HuH-7.5 (cell line): ENCODE measurements at places on chromosomes 6 and 20.

GRCh38 chr6:71468841-71469700, 180.5 kb downstream of the OGFRL1 start:
- DNase-seq: no peak

GRCh38 chr6:69933239-69933638, 66.9 kb downstream of the COL19A1 start:
- DNase-seq: no peak

DNA sequence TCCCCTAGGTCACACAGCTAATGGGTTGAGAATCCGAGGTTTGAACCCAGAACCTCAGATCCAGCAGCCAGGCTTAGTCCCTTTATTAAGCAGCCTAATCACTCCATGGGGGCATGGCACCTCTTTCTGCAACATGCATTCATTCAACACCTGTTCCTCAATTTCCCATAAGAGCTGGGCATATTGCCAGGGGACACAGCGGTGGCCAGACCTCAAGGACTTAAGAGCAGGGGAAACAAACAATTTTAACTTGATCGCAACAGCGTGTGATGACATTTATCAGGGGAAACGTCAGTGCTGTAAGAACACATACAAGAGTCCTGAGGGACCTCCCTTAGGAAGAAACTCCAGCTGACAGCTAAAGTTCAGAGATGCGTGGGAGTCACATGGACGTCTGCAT, 267.4 kb upstream of the CDH4 start:
- DNase-seq: no peak

- no peak for DNase-seq
These were observed 252.0 kb upstream of the JAG1 start for GRCh38 chr20:10925767-10926166.

- DNase-seq: peak; percentile 23
These were observed 793 bp downstream of the GMPR start for GRCh38 chr6:16238963-16239797.

DNA sequence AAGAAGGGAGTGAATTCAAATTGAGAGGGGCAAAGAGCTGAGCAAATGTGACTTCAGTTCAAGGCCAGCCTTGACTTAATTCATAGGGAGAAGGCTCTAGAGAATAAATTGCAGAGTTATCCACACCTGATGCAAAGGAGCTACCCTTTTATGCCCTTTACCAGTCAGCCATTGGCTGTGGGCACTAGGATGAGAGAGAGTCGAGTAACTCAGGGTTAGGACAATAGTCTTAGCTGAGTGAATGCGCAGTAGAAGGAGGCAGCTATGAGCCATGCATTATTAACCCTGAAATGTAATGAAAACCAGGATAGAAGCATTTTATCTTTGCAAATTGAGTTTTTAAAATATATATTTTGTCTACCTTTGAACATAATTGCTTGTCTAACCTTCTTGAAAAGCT, 63.0 kb upstream of the TINAG start:
- DNase-seq: no peak

DNA sequence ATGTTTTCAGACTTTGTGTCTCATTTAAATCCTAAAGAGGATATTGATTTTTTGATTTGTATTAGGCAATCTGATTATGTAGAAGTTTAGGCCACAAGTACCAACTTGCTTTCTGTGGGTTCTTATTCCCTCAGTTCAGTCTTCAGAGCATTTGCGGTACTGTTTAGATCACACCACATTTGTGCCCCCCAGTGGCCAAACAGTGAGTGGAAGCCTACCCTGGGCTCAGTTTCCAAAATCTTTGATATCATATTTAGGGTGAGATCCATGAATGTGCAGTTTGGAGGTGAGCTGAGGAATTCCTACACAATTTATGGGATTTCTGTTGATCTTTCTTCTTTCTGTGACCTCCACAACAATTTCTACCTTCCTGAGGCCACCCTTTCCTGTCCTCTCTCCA, 92.3 kb upstream of the FUT9 start:
- no peak for DNase-seq

- no peak for DNase-seq
These were observed 78.3 kb downstream of the ATG5 start for GRCh38 chr6:106247293-106247692.

GRCh38 chr6:137651591-137652335, 157.6 kb upstream of the OLIG3 start:
- no peak for DNase-seq

GRCh38 chr20:50469176-50469723, 40.9 kb upstream of the PTPN1 start:
- no peak for DNase-seq

DNA sequence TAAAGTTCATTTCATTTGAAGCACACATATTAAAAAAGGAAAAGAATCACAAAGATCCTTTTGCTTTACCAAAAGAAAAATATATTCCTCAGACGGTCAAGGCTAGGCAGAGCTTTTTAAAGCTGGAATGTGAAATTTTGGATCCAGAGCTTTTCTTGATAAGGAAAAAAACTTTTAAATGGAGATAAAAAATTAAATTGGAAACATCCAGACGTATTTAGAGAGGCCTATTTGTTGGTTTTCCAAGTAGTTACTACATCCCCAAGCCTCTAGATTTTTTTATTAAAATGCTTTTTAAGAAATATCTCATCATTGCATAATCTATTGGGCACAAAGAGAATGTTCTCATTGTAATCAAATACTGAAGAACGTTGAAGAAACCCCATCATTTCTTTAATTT, 385.7 kb upstream of the CITED2 start:
- no peak for DNase-seq

DNA sequence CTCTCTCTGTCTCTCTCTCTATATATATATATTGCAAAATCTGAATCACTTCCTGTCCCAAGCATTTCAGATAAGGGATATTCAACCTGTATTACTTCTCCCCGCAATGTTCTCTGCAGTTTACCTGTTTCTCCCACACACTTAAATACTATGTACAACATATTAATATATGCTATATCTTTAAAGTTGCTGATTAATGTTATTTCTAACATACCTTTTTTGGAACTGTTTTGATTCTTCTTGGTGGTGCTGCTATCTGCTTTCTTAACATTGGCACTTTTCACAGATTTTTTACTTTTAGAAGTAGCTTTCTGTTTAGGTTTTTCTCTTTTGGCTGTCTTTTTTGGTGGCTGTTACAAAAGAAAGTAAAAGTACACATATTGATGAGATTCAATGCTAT, 27.2 kb downstream of the DEK start:
- DNase-seq: no peak

GRCh38 chr6:82066991-82067411, 180.5 kb downstream of the IBTK start:
- no peak for DNase-seq

DNA sequence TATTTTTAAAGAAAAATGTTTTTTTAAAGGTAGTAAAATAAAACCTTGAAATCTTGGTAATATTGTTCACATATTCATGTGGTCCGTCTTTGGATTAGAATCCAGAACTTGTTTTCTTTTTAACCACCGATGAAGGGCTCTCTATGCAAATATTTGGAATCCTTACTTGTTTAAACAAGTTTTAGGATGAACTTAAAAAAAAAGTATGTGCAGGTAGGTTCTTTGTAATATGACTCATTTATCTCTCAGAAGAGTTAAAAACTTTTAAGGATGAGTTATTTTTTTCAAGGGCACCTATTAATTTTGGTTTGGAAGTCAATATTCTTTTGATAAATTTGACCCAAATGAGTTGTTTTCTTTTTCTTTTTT, 8.9 kb downstream of the DSP start:
- DNase-seq: no peak

DNA sequence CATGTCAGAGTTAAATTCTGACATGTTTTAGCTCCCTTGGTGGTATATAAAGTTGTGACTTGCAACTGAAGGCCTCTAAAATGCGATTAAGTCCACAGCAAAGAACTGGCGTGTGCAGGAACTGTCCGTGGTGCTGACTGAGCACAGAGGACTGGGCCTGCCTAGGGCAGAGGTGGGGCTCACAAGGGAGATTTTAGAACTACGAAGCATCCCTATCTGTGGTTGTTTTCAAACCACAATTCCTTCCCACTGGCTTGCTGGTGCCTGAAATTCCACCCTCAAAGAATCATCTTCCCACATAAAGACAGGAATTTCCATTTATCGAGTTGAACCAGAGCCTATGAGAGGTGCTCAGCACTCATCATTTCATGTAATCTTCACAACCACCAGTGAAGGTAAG, 30.1 kb downstream of the RIMS4 start:
- DNase-seq: peak; percentile 48

DNA sequence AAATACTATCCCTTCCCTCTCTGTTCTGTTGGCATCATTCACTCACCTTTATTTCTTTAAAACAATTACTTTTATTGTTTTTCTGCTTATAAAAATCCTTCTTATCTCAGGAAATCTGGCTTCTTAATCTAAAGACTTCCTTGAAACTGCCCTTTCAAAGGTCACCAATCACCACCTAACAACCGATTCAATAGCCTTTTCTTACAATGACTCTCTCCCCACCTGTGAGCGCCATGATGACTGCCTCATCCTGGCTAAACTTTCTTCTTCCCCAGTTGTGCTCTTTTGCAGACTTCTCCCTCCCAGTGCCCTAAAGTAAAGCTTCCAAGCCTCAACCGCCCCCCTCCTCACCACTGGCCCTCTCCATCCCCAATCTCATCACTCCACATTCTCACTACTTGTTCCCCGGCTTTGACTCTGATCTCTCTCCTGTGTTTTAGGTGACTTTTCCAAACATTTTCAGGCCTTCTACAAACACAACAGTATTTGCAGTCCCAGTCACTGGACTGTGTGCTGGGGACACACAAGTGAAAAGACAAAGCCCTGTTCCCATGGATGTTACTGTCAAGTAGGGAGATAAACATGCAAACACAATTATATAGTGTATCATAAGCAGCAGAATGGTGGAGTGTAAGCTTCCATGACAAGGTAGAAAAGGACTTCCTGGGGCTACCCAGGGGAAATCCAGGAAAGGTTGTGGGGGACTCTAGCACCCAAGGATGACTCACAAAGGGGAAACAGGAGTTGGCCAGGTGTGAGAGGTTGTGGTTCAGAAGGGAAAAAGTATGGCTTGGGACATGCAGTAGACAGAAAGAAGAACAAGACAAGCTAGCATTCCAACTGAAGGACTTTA, 12.8 kb downstream of the NHSL1 start:
- DNase-seq: no peak

DNA sequence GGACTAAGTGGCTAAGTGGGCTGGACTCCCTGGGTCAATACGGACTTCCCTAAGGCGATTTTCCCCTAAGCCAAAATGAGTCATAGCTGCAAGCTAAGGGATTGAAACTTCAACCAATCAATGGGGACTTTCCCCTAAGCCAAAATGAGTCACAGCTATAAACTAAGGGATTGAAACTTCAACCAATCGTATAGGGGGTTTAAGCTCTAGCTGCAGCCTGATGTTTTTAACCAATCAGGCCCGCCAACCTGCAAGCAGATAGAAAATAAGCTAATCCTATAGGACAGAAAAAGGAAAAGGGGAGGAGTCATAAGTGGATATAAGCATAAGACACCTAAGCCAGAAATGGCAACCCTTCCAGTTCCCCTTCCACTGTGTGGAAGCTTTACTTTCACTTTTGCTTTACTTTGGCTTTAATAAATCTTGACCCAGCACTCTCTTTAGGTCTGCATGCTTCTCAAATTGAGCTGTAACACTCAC, 655.0 kb upstream of the HS3ST5 start:
- no peak for DNase-seq

DNA sequence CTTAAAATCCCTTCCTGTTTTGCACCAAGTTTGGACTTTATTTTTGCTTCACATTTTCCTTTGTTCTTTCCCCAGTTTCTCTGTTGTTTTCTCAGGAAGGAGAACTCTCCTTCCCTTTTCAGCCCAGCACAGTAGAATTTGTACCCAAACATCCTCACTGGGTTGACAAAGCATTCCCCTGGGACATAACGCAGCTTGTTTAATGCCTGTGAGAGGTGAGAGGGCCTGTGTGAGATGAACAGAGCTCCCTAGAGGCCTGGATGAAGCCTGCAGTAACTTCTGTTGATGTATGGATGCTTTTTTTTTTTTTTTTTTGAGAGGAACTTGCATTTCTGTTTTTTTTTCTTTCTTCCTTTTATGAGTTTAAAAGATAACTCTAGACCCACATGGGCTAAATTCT, 104.9 kb upstream of the SLC22A23 start:
- DNase-seq: no peak

- DNase-seq: no peak
These were observed 30.6 kb downstream of the DACT2 start for GRCh38 chr6:168288781-168289570.
